ENCODE measurements at places on chromosomes 4 and X.

DNA sequence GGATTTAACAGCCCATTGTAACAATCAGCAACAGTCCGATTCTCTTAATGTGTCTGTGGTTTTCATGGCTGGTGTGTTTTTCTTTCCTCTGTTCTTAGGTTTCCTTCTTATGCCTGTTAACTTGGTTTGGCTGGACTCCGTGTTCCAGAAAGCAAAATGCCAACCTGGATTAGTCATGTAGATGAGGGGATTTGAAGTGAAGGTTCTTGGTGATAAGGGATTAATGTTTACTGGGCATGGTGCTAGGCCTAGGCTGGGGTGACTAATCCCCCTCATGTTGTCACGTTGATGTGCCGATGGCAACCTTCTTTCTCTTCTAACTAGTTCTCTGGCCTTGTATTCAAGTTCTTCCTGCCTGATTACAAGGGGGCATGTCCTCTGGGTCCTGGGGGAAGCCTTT, 85.9 kb downstream of the REPS2 start:
- H3K4me1 ChIP-seq = peaks cover 16% of the 10 kb centered on the region
- no peak overlapping the region for H3K4me3 ChIP-seq
- peaks cover 24% of the 10 kb centered on the region for H3K27me3 ChIP-seq

DNA sequence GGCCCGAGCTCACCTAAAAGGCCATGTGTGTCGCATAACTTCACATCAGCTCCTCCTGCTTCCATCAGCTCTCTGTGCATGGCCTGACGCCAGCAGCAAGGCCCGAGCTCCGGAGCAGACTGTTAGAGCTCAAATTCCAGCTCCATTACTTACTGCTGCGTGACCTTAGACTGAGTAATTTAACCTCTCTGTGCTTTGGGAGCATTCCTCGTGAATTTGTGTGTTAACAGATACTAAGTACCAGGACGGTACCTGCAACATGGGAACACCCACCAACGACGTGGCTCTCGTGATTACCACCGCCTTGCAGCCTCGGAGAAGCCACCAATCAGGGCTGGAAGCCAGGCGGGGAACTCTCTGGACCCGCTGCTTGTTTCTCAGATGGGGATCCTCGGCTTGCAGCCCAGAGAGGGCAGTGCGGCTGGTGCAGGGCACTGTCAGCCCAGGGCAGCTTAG, 12.9 kb downstream of the LETM1 start:
- peaks cover 14% of the 10 kb centered on the region for H3K36me3 ChIP-seq
- no peak overlapping the region for H3K4me3 ChIP-seq
- H3K4me1 ChIP-seq = no peaks in the 10 kb centered on the region
- DNase-seq = no peak

GRCh38 chrX:10636337-10636736, 16.0 kb upstream of the MID1 start:
- H3K27ac ChIP-seq = peak overlapping the region; percentile 64
- peaks cover 33% of the 10 kb centered on the region for H3K4me1 ChIP-seq
- H3K4me3 ChIP-seq = no peak overlapping the region
- H3K27me3 ChIP-seq = no peaks in the 10 kb centered on the region
- peaks cover 7% of the 10 kb centered on the region for H3K36me3 ChIP-seq
- no peak for DNase-seq

DNA sequence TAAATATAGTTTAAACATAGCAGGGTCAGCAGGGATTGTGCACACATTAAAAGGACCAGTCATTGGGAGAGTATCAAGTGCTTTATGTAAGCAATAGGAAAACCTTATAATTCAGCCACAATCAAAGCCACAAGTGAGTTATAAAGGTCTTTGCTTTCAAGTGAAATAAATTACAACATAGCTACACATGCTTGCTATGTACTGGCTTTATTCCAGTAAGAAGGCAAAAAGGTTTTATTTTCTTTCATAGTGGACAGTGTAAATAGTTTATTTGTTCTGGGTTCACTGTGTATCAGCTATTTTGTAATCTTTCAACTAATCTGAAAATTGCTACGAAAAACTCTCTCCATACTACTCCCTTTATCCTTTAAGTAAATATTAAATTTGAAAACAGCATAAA, 691.4 kb downstream of the PCDH7 start:
- no peaks in the 10 kb centered on the region for H3K27me3 ChIP-seq
- no peak overlapping the region for H3K4me3 ChIP-seq
- H3K36me3 ChIP-seq = no peaks in the 10 kb centered on the region
- peaks cover 5% of the 10 kb centered on the region for H3K4me1 ChIP-seq
- no peak for DNase-seq
- no peak overlapping the region for H3K27ac ChIP-seq
